ENCODE measurements at places on chromosomes 5 and 9.

- no peak for DNase-seq
Observed at GRCh38 chr9:73536403-73536802, 384.7 kb downstream of the ANXA1 start.

GRCh38 chr5:180719781-180720180 lies 20.1 kb downstream of the OR2Y1 start:
- DNase-seq, result no peak

- DNase-seq, result no peak
Observed at GRCh38 chr9:20948703-20949102, 82.7 kb downstream of the HACD4 start.

DNA sequence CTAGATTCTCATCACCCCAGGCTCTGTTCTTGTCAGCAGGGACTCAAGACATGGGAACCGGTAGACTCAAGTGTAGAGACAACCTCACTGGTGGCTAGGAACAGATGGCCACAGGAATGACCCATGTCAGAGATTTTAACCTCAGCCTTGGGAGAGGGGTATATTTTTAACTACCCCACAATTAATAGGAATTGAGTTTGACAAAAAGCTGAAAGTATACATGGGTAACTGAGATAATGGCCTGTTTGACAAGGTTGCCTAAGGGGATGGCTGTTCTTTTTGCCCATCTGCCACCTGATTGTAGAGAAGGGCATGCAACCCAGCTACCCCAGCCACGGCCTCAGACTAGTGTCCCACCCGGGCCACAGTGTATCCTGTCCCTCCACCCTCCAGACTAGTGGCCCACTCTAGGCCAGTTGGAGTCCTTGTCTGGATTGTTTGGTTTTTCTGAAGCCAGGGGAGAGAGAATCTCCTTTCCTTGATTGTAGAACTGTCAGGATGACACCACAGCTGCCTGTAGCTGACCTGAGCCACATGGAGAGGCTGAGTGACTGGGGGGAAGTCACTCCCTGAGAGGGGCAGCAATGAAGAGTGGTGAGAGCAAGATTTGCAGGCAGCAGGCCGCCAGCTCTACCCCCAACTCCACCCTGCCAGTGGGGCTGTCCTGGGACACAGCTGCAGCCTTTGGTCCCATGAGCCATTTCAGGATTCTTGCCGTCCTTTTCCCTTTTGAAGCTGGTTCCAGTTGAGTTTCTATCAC lies 14.6 kb upstream of the ANGPTL2 start:
- DNase-seq, result no peak

DNA sequence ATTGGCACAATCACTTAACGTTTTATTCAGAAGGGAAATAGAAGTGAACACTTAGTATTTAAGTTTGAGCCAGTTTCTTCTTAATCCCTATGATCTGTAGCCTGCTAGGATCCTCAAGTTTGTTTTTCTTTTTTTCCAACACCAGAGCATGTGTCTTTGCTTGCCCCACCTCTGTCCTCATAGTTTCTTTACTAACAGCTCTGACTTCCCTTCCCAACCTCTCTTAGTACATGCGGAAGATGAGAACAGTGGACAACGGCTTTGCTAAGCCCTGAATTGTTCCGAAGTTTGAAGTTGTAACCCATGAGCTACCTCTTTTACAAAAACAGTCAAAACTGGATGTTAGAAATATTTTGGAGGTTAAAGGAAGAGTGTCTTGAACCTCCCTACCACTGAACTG lies 61.7 kb upstream of the TAF11L2 start:
- no peak for DNase-seq

- no peak for DNase-seq
Observed at GRCh38 chr5:127011153-127011552, 19.2 kb downstream of the MARCHF3 start.

GRCh38 chr5:67222243-67223025 lies 25.8 kb upstream of the CD180 start:
- DNase-seq, result no peak

DNA sequence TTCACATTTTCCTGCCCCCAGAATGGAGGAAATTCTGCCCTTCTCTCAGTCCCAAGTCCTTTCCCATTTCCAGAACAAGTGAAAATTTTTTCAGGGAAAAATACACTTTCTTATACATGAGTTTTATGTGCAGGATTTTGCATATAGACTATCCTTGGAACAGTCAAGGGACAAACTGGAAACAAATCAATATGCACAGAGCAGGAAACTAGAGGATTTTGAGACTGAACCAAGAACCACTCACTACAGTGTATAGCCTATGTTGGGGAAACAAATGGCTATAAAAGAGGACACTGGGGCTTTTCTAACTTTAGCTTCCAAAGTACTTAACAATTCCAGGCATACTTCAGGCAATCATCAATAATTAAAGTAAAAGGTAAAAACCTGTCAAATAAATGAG lies 1036.1 kb upstream of the ARRDC3 start:
- DNase-seq, result no peak

Measured in left forelimb (tissue), 1 donor.